ENCODE measurements at places on chromosomes 5 and 9. TPM values are rescaled to one million over a fixed set of nuclear protein-coding genes. Genes with fewer than 3 reads are reported as not detected.

Gene COL15A1
- total RNA-seq, result 0.45 TPM

Gene PCDHGB5
- total RNA-seq, result not detected

Gene SPATA31A3
- not detected for total RNA-seq

Gene SLC2A6
- 5.5 TPM for total RNA-seq

Gene TAF11L5
- total RNA-seq, result not detected

Gene SGCD
- not detected for total RNA-seq

Gene ADAMTS2
- not detected for total RNA-seq

GRCh38 chr9:33202552-33203201, 35.5 kb upstream of the B4GALT1 start:
- peak; percentile 87 for DNase-seq
- peaks cover 10% of the 10 kb centered on the region for H3K27me3 ChIP-seq
- H3K36me3 ChIP-seq, result no peaks in the 10 kb centered on the region
- peak overlapping the region; percentile 87 for H3K27ac ChIP-seq
- peaks cover 32% of the 10 kb centered on the region for H3K4me1 ChIP-seq
- peak overlapping the region; percentile 18 for H3K4me3 ChIP-seq

- H3K36me3 ChIP-seq, result peaks cover 36% of the 10 kb centered on the region
- H3K27ac ChIP-seq, result no peak overlapping the region
- no peak for DNase-seq
- no peak overlapping the region for H3K4me3 ChIP-seq
- no peaks in the 10 kb centered on the region for H3K27me3 ChIP-seq
Observed at GRCh38 chr5:141973871-141974595, 5.1 kb downstream of the RNF14 start.

DNA sequence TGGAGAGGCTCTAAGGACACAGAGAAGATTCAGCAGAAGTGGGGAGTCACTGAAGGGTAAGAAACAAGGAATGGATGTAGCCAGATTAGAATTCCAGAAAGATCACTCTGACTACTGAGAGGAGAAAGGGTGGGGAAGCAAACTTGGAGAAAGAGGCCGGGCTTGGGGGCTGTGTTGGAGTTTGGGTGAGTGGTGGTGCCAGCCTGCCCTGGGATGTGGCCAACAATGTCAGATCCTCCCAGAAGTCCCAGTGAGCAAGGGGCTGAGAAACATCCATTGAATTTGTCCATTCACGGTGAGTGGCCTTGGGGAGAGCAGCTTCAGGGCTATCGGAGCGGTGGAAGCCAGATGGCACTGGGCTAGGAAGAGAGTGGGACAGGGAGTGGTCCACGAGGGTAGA, 60.4 kb downstream of the COL15A1 start:
- H3K36me3 ChIP-seq, result peaks cover 7% of the 10 kb centered on the region
- no peak overlapping the region for H3K4me3 ChIP-seq
- H3K27me3 ChIP-seq, result no peaks in the 10 kb centered on the region
- peak; percentile 34 for DNase-seq

DNA sequence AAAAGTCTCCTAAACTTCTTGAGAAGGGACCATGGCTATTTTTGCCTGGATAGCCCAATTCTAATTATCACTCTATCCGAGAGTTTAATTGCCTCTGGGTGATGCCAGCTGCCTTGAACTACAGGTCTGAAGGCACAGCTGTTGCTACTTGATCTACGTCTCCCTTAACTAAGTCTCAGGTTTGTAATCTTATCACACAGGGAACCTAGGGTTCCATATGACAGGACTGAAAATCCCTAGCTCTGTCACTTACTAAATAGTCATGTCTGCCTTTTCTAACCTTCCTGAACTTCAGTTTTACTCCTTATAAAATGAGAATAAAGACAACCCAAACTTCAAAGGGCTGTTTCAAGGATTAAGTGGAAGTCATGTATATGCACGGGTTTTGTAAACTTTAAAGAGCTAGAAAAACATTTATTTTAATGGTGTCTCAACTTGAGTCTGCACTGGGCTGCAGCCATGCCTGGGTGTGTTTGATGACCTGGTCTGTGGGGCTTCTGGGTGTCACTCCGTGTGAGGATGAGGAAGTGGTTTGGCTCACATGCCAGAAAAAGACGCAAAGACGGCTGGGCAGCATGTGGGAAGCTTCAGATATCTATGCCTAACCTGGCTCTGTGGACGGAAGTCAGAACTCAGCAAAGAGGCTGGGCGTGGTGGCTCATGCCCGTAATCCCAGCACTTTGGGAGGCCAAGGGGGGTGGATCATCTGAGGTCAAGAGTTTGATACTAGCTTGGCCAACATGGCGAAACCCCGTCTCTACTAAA, 129.3 kb upstream of the SLC44A1 start:
- peaks cover 22% of the 10 kb centered on the region for H3K4me1 ChIP-seq
- H3K27ac ChIP-seq, result peak overlapping the region; percentile 7
- no peak overlapping the region for H3K4me3 ChIP-seq
- H3K27me3 ChIP-seq, result no peaks in the 10 kb centered on the region
- no peaks in the 10 kb centered on the region for H3K36me3 ChIP-seq

- H3K4me1 ChIP-seq, result no peaks in the 10 kb centered on the region
- H3K27me3 ChIP-seq, result no peaks in the 10 kb centered on the region
- no peaks in the 10 kb centered on the region for H3K36me3 ChIP-seq
- no peak for DNase-seq
- no peak overlapping the region for H3K27ac ChIP-seq
Observed at GRCh38 chr5:22663134-22663533, 190.0 kb downstream of the CDH12 start.

DNA sequence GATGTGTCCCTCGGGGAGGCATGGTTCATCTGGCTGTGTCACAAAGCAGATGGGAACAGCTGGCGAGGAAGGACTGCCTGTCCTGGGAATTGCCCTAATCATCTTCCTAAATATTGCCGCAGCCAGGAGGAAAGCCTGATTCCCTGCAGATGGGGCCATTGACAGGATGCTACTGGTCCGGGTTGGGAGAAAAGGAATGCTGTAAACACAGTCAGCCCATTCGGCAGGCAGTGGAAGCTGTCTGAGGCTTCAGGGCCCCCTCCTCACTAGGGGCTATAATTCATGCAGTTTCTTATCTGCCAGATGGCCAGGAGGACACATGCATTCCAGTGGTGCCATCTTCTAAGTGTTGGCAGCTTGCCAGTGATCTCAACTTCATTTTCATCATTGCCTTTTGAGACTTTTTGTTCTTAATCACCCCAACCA, 110.3 kb downstream of the KCNIP1 start:
- no peak overlapping the region for H3K27ac ChIP-seq
- no peak overlapping the region for H3K4me3 ChIP-seq
- H3K4me1 ChIP-seq, result peaks cover 9% of the 10 kb centered on the region
- DNase-seq, result no peak
- no peaks in the 10 kb centered on the region for H3K36me3 ChIP-seq

DNA sequence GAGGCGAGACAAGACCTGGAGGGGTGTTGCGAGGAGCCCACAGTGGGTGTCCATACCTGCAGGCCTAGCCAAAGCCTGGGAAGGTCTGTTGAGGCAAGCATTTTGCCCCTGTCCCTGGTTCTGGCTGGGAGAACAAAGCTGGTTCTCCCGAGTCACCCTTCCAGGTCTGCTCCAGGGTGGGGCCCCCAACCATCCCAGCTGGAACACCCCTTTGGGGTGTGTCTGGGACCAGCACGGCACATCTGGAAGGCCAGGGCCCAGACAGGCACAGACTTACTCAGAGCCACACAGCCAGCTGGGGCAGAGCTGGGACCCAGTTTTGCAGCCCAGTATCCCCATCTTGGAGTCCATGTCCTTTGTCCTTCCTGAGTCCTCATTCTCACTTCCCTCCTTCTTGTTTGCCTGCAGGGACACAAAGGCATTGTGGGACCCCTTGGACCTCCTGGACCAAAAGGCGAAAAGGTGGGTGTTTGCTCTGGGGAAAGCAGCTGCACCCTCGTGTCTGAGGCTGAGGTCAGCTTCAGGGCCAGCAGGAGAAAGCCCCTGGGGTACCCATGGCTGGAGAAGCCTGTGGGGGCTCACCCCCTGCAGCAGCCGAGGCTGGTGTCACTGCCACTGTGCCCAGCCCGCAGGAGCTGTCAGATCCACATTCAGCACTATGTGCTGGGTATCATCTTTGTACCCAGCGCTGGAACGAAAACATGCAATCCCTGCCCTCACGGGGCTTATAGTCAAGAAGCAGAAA, 38.4 kb upstream of the ORM1 start:
- H3K4me3 ChIP-seq, result no peak overlapping the region
- H3K27ac ChIP-seq, result no peak overlapping the region
- no peaks in the 10 kb centered on the region for H3K36me3 ChIP-seq
- H3K27me3 ChIP-seq, result peaks cover 2% of the 10 kb centered on the region

DNA sequence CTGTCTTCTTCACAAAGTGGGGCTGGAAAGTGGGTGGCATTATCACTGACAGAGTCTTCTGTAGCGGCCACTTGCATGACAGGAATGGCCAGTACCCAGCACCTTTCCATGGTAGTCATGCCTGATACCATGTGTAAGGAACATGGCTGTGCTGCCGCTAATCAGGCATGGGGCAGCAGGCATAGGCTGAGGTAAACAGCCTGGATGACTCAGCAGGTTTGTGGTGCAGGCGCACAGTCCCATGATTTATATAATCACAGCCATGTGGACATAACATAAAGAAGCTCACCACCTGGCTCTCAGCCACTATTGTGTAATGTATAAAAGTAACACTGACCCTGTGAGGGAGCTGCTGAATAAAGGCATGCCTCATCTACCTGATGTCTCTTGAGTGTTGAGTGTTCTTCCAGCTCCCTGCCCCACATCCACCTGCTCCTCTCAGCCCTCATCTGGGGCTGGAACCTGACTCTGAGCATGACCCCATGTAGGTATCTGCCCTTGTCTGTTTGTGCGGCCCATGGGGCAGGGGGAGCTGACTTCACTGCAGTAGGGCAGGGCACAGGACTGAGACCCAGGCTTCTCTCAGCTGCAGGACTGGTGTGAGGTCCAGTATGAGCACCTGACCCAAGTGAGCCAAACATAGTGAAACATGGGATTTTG, 13.2 kb upstream of the ICE1 start:
- no peak overlapping the region for H3K4me3 ChIP-seq
- H3K4me1 ChIP-seq, result no peaks in the 10 kb centered on the region
- no peaks in the 10 kb centered on the region for H3K36me3 ChIP-seq
- no peaks in the 10 kb centered on the region for H3K27me3 ChIP-seq
- DNase-seq, result no peak
